CD4-positive, alpha-beta memory T cell (primary cell): ENCODE measurements at places on chromosomes 12 and 14. TPM values are rescaled to one million over a fixed set of nuclear protein-coding genes. Genes with fewer than 3 reads are reported as not detected.

DNA sequence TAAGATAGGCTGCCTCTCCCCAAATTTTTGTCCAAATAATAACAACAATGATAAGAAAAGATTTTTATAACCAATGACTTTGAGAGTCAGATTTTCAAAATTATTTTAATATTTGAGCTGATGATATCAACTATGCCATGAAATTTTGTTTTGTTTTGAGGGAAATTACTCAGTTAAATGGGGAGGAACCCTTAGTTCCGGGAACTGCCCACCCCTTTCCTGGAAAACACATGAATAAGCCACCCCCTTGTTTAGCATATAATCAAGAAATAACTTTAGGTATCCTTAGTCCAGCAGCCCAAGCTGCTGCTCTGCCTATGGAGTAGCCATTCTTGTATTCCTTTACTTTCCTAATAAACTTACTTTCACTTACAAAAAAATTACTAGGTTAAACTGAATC is 61.4 kb downstream of the HMGA2 start:
- H3K27me3 ChIP-seq: no peaks in the 10 kb centered on the region
- H3K4me1 ChIP-seq: no peaks in the 10 kb centered on the region
- H3K27ac ChIP-seq: no peak overlapping the region
- no peak for DNase-seq
- no peak overlapping the region for H3K4me3 ChIP-seq
- no peaks in the 10 kb centered on the region for H3K36me3 ChIP-seq

DNA sequence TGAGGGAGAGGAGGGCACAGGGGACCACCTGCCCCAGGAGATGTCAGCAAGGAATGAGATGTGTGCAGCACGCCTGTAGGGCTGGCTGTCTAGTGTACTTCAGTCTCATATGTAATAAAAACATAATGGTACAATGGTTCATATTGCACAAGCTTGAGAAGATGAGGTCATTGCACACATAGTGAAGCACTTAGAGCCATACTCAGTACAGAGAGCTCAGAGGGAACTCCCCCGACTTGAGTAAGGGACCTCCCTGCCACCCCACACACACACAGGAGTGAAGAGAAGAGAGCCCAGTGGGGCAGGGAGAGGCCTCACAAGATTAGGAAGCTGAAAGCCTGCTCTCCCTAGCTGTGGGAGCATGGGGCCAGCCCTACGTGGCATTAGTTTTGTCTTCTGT is 61.5 kb downstream of the SLC6A12 start:
- H3K27me3 ChIP-seq: no peaks in the 10 kb centered on the region
- no peak overlapping the region for H3K27ac ChIP-seq
- no peaks in the 10 kb centered on the region for H3K36me3 ChIP-seq
- H3K4me1 ChIP-seq: no peaks in the 10 kb centered on the region
- H3K4me3 ChIP-seq: no peak overlapping the region

GRCh38 chr12:26773313-26774104 is 59.5 kb downstream of the ITPR2 start:
- H3K4me3 ChIP-seq: no peak overlapping the region
- no peaks in the 10 kb centered on the region for H3K4me1 ChIP-seq
- H3K36me3 ChIP-seq: no peaks in the 10 kb centered on the region

DNA sequence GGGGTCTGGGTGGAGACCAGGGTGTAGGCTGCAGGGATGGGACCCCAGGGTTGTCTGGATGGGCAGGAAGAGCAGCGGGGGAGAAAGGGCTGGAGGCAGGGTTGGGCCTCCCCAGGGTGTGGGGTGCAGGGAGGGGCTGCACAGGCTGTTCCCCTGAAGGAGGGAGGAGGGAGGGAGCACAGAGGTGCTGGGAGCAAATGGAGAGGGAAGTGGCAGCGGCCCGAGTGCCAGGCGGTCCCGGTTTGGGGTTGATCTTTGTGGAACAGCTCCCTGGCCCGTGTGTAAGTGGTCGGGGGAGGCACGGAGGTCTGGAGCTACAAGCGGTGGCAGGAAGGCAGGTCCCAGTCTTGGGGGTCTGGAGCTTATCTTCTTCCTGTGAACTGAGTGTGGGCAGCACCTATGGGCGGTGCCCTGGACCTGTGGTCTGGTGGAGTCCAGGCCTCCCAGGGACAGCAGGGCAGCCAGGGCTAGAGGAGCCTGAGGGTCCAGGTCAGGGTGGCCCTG is 391.6 kb downstream of the TMEM121 start:
- no peaks in the 10 kb centered on the region for H3K36me3 ChIP-seq
- H3K4me1 ChIP-seq: no peaks in the 10 kb centered on the region
- no peaks in the 10 kb centered on the region for H3K27me3 ChIP-seq
- H3K27ac ChIP-seq: no peak overlapping the region

- H3K36me3 ChIP-seq: peaks cover 17% of the 10 kb centered on the region
- DNase-seq: no peak
- no peaks in the 10 kb centered on the region for H3K27me3 ChIP-seq
Observed at GRCh38 chr12:109109746-109110350, 6.5 kb upstream of the ACACB start.

- H3K27ac ChIP-seq: no peak overlapping the region
- no peaks in the 10 kb centered on the region for H3K36me3 ChIP-seq
- DNase-seq: no peak
- no peaks in the 10 kb centered on the region for H3K27me3 ChIP-seq
Observed at GRCh38 chr12:116299064-116299463, 21.6 kb upstream of the MED13L start.

GRCh38 chr14:101934601-101935150 is 29.7 kb upstream of the DYNC1H1 start:
- no peaks in the 10 kb centered on the region for H3K36me3 ChIP-seq
- DNase-seq: no peak
- no peaks in the 10 kb centered on the region for H3K4me1 ChIP-seq
- H3K27me3 ChIP-seq: no peaks in the 10 kb centered on the region
- H3K27ac ChIP-seq: no peak overlapping the region

- H3K27ac ChIP-seq: no peak overlapping the region
- no peaks in the 10 kb centered on the region for H3K36me3 ChIP-seq
- no peaks in the 10 kb centered on the region for H3K4me1 ChIP-seq
- no peaks in the 10 kb centered on the region for H3K27me3 ChIP-seq
Observed at GRCh38 chr12:18207266-18207665, 54.1 kb upstream of the PIK3C2G start.

DNA sequence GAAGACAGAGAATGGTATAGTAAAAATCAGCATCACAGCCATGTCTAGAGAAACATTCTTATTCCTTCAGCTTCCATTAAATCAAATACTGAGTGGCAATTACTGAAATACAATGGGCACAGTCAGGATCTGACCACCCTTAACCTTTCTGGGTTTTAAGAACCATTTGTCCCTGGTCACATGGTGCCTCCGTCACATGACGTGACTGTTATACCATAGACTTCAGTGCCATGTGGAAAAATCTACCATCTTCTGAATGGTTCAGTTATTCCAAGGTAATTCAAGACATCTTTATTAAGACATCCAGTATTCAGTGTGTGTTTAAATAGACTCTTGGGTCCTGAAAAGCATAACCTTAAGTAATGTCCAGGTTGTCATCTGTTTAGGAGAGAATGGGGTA is 553.1 kb upstream of the FLRT2 start:
- no peak overlapping the region for H3K4me3 ChIP-seq
- H3K27ac ChIP-seq: no peak overlapping the region
- H3K36me3 ChIP-seq: no peaks in the 10 kb centered on the region
- DNase-seq: no peak
- H3K27me3 ChIP-seq: no peaks in the 10 kb centered on the region

Gene UBE3B
- 58.1 TPM for total RNA-seq

Gene PIANP
- total RNA-seq: 1.3 TPM

Gene BMAL2
- 0.17 TPM for total RNA-seq

Gene DIO3
- not detected for total RNA-seq

Gene CDK17
- total RNA-seq: 67.4 TPM

Gene CEP83
- total RNA-seq: 11.2 TPM

Gene TPH2
- not detected for total RNA-seq

Gene CIT
- 3.5 TPM for total RNA-seq

Gene PPM1H
- 0.06 TPM for total RNA-seq

Gene CLEC1A
- total RNA-seq: not detected
